Activated naive CD4-positive, alpha-beta T cell treated with anti-CD3 and anti-CD28 coated beads, Interleukin-2, amount 50 U/mL, for 72 hours (primary cell): ENCODE measurements at places on chromosomes 4 and X. TPM values are rescaled to one million over a fixed set of nuclear protein-coding genes. Genes with fewer than 3 reads are reported as not detected.

- no peak for DNase-seq
Observed at GRCh38 chr4:143285696-143286437, 50.8 kb upstream of the GAB1 start.

- DNase-seq = no peak
Observed at GRCh38 chrX:10015723-10016518, 48.8 kb downstream of the CLDN34 start.

Gene GLOD5
- total RNA-seq = not detected

Gene CPLX1
- 1.9 TPM for total RNA-seq
